AG10803 (cell line): ENCODE measurements at places on chromosomes 4 and X.

- no peak for DNase-seq
Measured at GRCh38 chrX:124619710-124620109, 273.3 kb downstream of the SH2D1A start.

DNA sequence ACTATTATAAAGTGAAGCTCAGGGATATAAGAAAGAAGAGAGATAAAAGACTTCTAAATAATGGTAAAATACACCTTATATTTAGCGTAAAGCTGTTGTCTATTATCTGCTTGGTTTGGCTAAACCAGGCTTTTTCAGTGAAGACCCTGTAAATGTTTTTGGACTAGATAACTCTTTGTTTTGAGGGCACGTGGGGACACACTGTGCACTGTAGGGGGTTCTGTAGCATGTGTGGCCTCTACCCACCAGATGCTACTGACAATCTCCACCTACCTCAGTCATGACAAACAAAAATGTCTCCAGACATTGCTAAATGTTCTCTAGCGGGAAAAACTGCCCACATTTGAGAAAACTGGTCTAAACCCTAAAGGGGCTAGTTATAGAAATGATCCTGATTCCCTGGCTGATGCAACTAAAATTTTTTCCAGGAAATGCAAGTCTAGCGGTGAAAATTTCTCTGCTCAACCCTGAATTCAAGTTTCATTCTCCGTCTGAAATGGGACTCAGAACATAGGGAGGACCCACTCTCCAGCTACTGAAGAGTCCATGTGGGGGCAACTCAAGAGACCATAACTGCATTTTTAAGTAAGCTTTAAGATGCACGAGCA, 355.2 kb upstream of the RASGEF1B start:
- no peak for DNase-seq

- DNase-seq, result peak; percentile 2
Measured at GRCh38 chrX:101357166-101357795, 8.7 kb upstream of the TIMM8A start.

DNA sequence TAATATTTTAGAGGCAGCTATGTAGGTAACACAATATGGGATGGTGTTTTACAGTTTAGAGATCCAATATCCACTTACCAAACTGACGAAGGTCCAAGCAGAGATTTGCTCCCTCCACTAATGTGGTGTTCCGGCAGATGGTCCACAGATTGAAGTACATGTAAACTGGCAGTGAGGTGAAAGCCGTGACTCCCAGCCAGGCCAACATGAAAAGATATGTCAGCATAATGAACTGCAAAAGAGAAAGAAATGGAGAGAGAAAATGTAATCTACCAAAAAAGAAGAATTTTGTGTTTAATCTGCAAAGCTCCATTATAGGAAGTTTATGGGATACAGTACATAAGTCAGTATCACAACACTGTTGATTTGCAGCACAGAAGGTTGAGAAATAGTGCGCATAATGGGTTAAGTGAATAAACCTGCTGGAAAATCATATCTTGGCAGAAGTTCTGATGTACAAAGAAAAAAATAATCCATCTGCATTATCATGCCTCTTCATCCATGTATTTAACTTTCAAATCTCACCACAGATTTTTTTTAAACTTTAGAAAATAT, 160.2 kb downstream of the GPM6A start:
- DNase-seq, result no peak

- no peak for DNase-seq
Measured at GRCh38 chr4:136328131-136328530, 1204.2 kb downstream of the PCDH18 start.

GRCh38 chr4:21848021-21848420, 100.6 kb downstream of the KCNIP4 start:
- no peak for DNase-seq

DNA sequence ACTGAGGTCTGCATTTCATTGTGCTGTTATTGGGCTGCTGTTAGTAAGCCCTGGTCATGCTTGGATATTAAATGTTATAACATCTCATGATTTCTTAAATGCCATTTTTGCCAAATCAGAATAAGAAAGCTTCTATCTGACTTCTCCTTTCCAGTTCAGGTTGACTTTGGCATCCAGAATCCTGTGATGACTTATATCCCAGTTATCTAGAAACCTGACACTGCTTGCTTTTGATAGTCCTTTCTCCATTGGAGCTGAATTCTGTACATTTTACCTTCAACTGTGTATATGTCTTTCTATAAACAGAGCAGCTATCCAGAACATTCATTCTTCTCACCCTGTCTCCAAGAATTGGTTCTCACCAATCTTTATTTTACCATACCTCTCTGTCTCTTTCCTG, 257.7 kb upstream of the GNPDA2 start:
- no peak for DNase-seq

DNA sequence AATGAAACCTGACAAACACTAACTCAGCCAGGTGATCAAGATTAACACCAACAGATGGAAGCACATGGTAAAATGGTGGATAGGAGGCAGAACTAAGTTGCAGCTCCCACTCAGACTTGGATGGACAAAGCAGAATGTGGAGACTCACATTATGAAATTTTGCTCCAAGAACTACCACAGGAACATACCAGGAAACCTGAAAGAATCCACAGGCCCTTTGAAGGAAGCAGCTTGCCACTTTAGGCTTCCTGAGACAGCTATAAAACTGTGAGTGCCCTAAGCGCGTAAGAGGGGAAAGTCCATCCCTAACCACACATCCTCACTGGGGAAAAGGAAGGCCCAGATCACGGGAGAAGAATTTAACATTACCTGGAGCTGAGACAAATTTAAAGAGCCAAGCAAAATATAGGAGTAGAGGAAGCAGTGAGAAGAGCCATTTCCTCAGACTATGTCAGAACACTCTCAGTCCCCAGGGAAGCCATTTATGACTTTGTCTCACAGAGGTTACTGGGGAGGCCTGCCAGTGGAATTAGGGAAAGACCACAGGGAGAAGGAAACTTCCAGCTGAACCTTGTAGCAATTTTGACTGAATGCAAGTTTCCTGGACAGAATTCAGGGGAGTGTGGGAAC, 224.5 kb downstream of the TEX13C start:
- no peak for DNase-seq

DNA sequence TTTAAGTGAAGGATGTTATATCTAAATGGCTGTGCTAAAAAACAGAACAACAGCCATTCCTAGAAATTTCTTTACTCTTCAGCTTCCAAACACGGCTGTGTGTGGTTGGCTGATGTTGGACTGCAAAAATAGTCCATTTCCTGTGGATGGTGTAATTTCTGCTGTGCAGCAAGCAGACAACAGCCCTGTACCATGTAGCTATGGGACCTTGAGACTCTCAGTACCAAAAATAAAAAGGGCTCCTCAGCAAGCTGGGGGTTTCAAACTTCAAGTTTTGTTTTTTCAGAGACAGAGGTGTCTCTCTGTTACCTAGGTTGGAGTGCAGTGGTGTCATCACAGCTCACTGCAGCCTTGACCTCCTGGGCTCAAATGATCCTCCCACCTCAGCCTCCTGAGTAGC, 18.1 kb downstream of the CD40LG start:
- no peak for DNase-seq

GRCh38 chr4:140135529-140136088, 18.4 kb downstream of the MAML3 start:
- DNase-seq, result peak; percentile 75

- peak; percentile 50 for DNase-seq
Measured at GRCh38 chrX:150768132-150768485, 74.9 kb downstream of the MTMR1 start.

GRCh38 chrX:20042221-20042620, 51.4 kb upstream of the BCLAF3 start:
- peak; percentile 8 for DNase-seq

GRCh38 chrX:16488959-16489358, 161.0 kb upstream of the S100G start:
- no peak for DNase-seq

GRCh38 chr4:138003248-138003647, 238.9 kb downstream of the SLC7A11 start:
- peak; percentile 51 for DNase-seq

DNA sequence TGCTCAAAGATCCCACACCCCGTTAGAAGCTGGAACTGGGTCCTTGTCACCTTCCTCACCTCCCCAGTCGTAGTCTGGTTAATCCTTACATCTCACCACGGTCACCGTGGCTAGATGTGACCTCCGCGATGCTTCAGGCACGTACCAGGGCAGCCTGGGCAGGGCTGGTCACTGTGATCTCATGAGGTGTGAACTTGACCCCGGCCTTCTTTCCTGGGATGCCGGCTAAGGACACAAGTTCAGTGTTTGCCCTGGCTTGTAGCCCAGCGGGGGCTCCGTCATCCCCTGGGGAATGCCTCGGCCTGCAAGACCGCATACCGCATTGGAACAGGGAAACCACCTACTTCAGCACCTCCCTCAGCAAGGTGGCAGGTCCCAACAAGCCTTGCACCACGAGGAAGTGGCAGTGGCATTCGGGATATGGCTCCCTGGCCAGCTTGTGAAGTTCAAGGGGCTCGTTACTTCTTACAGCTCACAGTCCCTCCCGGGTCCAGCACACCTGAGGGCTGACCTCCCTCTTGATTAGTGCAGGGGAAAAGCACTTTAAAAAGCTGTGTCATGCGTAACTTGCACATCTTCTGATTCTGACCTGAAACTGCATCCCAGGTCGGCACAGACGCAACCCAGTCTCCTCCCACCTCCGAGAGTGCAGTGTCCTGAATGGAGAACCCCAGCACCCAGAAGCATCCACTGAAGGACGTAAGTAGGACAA, 25.9 kb downstream of the NOP14 start:
- DNase-seq, result no peak
